Stimulated activated CD8-positive, alpha-beta memory T cell treated with anti-CD3 and anti-CD28 coated beads, Interleukin-2, amount 100 ng/mL, for 48 hours (primary cell): ENCODE measurements at places on chromosomes 6 and 20.

GRCh38 chr6:105482227-105482844, 79.5 kb upstream of the PREP start:
- no peak for DNase-seq

- DNase-seq = no peak
Measured at GRCh38 chr6:93789532-93789931, 370.2 kb upstream of the EPHA7 start.

DNA sequence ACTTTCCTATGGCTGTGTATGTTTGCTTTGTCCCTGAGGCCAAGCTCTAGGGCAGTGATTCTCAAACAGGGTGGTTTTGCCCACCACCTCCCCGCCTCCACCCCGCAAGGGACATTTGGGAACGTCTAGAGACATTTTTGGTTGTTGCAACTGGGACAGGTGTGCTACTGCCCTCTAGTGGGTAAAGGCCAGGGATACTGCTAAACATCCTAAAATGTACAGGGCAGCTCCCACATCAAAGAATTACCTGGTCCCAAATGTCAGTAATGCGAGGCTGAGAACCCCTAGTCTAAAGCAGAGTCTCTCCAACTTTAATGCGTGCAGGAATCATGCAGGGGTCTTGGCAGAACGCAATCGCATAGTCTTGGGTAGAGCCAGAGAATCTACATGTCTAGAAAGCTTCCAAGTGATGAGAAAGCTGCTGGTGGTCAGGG, 5.1 kb downstream of the KCNS1 start:
- DNase-seq = no peak

GRCh38 chr6:129184808-129185366, 301.9 kb downstream of the LAMA2 start:
- no peak for DNase-seq

GRCh38 chr6:142407685-142408273, 106.0 kb downstream of the ADGRG6 start:
- no peak for DNase-seq
